ENCODE measurements at places on chromosomes 5 and 9. TPM values are rescaled to one million over a fixed set of nuclear protein-coding genes. Genes with fewer than 3 reads are reported as not detected.

Gene CCDC152
- 0.90 TPM for total RNA-seq

Gene CER1
- not detected for total RNA-seq

Gene OR1Q1
- not detected for total RNA-seq

Gene SLC22A4
- 3.1 TPM for total RNA-seq

Gene SLC45A2
- not detected for total RNA-seq

DNA sequence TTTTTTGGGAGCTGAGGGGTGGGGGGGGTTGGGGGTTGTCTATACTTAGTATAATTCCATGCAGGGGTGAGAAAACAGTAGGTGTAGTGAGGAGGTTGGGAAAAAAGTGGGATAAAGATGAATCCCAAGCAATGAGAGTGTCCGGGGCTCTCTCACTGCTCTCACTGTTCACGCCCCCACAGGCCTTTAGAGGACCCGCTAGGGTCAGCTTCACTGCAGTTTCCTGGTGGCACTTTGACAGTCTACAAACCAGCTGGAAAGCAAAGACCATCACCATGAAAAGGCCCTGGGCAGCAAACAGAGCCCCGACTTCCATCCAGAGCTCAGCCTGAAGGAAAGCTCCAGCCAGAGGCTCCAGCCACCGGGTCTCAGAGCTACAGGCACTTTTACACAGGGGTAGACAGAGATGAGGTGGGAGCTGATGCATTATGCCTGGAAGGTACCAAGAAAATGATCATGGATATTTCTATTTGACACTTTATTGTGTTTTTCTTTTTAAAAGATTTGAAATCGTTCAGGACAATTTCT, 355.1 kb downstream of the ADAMTS6 start:
- DNase-seq = no peak

DNA sequence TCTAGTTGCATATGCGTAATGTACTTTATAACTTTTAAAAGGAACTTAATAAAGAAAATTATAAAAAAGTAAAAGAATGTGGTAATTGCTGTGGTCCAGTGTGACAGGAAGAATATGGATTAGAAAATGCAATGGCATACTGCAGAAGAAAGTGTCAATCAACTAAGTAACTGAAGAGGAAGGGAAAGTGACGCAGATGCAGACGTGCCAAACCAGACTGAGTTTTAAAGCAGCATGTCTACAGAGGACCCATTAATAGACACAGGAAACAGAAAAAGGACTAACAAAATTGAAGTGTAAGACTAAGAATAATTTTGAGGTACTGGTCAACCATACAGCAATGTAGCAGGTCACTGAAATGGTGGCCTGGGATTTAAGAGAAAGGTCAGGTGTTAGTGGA, 73.3 kb downstream of the DPYSL3 start:
- DNase-seq = no peak

DNA sequence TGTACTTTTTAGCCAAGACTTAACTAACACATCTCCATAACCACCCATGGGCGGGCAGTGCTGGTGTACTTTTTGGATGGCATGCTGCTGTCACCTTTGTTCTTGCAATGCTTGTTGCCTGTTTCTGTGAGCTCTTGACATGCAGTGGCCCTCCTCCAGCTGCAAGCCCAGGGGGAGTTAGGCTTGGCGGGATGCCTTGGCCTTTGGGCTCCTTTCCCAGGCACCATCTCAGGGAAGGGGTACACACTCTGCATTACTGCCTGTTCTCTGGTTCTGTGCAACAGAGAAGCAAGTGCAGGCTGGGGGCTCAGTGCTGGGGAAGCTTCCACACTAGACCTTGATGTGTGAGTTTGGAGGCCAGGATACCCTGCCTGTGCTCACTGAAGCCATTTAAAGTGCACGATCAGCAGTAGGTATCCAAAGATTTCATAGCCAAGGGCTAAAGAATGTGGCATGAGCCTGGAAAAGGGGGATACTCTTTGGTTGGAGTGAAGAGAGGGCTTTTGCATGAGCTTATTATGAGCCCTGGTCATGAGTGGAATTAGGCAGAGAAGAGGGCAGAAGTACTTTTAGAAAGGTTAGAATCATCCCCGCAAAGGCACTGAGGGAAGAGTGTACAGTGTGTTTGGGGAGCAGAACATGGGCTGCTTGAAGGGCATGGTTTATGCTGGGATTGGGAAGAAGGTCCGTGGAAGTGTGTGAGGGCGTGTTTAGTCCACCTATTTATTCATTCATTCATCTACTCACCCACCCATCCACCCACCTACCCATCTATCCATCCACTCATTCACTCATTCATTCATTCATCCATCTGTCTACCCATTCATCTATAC, 22.5 kb downstream of the PSAT1 start:
- DNase-seq = no peak

DNA sequence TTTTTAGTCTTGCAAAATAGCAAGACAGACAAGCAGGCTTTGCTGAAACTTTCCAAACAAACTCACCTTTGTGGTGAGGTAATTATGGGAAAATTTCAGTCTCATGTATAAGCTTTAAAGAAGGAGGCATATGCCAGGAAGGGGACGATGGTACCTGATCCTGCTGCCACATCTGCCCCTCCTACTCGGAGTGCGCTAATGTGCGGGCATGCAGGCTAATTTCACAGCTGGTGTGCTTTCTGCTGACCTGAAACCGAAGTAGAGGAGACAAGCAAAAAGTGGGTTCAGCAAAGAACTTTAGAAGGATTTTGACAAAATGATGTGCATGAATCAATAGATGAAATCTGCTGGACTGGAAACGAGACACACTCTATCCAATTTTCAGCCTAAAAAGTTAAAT, 117.1 kb upstream of the IRX4 start:
- no peak for DNase-seq

GRCh38 chr5:26833596-26833995, 204.8 kb downstream of the CDH9 start:
- no peak for DNase-seq

DNA sequence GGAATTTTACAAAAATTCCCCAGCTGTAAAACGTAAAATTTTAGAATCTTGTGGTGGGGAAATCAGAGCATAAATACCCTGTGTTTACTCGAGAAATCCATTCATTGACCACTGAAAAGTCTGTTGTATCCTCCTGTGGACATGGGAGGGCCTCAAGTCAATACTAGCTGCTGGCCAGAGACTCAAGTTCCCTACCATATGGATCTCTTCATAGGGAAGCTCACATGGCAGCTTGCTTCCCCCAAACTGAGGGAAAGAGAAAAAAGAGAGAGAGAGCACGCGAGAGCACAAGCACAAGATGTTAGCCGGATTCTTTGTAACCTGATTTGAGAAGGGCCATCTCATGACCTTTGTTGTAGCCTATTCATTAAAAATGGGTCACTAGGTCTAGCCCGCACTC, 591.9 kb downstream of the LRRC70 start:
- no peak for DNase-seq
